ENCODE measurements at places on chromosomes 2 and 18.

GRCh38 chr2:110745048-110745447, 12.7 kb downstream of the ACOXL start:
- DNase-seq, result no peak

DNA sequence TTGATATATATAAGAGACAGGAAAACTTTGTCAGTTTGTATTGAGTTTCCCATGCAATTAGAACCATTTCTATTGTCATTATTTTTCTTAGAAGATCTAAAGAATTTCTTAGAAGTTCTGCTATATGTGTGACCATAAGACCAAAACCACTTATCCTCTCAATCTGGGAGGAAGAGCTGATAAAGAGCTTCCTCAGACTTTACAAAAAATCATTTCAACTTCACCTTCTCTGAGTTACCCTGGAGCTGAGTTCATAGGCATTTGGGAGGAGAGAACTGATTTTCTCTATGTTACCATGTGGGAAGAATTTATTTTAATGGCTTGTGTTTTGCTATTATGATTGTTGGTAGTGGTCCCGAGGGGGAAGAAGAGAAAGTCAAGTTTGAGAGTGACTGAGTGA, 329.3 kb downstream of the GPD2 start:
- no peak for DNase-seq

DNA sequence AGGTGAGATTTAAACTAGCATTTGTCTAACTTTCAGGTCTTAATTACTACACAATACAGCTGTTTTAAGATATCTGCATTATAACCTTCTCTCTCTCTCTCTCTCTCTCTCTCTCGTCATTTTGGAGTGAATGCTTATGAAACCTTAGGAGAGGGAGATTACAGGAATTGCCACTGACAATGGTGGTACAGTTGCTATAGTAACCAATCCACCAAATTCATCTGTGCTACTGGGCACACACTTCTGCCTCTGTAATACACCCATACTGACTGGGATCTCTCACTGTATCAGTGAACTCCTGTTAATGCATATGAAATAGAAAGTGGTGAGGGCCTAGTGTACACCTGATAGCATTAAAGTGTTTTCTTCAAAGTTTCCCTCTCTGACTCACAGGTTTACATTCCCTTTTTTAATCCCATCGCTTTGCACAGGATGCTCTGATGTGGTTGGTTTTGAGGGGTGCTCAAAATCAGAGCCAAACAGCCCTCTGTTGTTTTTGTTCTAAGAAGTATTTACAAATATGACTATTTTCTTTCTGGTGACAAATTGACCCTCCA, 13.1 kb downstream of the KLHL14 start:
- no peak for DNase-seq

DNA sequence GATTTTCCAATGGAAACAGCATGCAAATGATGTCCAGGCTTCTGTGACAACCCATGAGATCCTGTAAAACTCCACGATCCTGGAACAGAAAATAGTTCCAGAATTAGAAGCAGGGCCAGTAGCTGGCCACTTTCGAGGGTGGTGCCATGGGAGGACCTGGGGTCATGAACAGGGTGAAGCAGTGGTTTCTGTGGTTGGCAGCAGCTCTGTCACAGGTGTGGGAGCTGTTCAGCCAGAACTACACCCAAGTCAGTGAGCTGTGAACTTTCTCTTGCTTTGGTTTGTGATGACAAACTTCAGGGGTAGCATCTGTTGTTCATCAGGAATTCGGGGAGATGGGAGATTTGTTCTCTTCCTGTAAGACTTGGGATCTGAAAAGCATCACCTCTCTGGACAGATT, 314.4 kb upstream of the NT5C1B start:
- DNase-seq, result no peak

DNA sequence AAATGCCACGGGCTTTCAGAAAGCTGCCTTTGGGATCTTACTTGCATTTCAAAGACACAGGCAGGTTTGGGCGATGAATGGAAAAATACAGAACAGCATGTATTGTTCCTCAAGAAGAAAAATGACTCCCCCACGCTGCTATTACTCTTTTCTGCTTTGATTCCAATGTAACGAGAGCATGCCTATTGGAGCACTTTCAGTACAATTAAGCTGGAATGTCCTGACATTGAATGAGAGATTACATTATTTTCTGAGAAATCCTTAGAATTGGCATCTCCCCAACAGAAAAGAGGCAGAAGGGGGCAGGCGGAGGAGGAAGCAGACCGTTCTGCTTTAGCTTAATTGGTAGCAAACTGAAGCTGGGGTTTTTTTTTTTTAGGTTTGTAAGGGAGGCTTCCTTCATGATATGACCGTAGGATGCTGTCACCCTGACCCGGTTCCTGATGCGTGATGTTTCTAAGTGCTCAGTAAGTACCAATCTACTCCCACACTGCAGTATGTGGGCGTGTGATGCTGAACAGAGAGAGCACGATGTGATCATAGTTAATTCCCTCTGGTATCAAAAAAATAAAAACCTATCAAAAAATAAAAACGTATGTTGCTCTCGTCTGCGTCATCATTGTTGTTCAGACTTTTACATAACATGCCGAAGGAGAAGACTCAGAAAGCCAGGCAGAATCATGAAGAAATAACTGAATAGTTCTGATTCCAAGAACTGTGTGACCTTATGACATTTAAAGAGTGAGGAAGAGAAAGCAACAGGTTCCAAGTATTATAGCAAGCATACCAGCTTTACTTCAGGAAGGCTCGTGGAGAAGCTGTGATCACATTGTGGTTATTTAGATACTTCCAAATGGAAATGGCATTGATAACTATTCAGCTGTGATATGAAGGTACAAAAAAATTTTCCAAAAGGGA, 40.5 kb downstream of the LONRF2 start:
- DNase-seq, result no peak

GRCh38 chr2:135831180-135831812, 5.7 kb downstream of the LCT start:
- DNase-seq, result no peak

DNA sequence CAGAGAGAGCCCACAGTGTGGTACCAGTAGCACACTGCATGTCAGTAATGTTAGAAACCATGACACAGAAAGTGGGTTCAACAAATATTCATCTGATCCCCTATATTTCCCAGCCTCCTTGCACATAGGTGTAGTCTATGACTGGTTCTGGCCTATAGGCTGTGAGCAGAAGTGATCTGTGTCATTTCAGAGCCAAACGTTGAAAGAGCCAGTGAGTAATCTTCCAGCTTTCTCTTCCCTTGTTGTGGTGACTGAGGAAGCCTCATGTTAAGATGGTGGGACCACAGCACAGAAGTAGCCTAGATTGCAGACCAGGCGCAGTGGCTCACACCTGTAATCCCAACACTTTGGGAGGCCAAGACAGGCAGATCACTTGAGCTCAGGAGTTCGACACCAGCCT, 4.1 kb downstream of the TMEM237 start:
- no peak for DNase-seq

- no peak for DNase-seq
Measured at GRCh38 chr2:61357681-61358080, 113.2 kb downstream of the USP34 start.

- DNase-seq, result no peak
Measured at GRCh38 chr18:14015416-14015815, 100.1 kb upstream of the MC2R start.

- DNase-seq, result no peak
Measured at GRCh38 chr2:223786943-223787342, 50.4 kb downstream of the AP1S3 start.

- DNase-seq, result peak; percentile 86
Measured at GRCh38 chr2:220188031-220188430, 560.6 kb downstream of the SLC4A3 start.

DNA sequence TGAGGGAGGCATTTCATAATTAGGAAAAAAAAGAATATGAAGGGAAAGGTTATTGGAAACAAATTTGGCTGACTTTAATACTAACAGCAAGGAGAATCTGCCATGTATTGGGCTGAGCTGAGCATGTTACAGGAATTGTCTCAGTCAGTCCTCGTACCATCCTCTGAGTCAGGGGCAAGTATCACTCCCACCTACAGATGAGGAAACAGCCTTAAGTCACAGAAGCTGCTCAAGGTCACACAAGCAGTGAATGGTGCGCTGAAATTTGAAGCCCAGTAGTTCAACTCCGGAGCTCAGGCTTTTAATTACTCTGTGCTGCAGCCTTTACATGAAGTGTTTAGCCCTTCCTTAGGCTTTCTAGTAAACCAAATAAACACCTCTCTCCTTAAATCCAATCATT, 17.3 kb downstream of the PROKR1 start:
- DNase-seq, result no peak

DNA sequence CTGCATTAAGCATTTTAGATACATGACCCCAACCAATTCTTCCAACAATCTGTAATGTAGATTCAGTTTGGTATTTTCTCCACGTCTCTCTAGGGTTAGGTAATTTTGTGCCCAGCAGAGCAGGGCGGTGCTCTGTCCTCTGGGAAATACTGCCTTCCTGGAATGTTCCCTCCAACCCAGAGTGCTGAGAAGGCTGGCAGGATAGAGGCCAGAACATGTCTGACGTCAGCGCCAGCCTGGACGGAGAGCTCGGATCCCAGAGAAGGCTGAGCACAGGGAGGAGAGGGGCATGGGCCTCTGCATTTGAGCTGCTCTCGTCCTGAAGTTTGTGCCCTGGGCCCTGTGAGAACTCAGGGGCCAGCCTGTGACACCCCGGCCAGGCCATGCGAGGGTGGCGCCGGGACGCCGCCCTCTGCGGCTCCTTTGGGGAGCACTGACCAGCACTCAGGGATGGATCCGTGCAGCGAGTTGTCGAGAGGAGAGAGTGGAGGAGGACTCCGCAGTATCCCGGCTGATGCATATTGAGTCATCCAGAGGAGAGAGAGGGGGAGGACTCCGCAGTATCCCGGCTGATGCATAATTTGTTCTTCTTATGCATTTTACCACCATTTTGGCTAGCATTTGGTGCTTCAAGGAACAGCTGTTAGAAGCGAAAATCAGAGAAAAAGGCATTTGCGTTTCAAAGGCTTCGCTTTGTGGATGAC, 80.0 kb upstream of the PXDN start:
- DNase-seq, result no peak

GRCh38 chr2:45814951-45815621, 163.6 kb downstream of the PRKCE start:
- no peak for DNase-seq

GRCh38 chr2:176473177-176473576, 203.9 kb downstream of the MTX2 start:
- DNase-seq, result no peak

GRCh38 chr18:27685091-27685490, 491.8 kb downstream of the CDH2 start:
- DNase-seq, result no peak

- no peak for DNase-seq
Measured at GRCh38 chr2:238061315-238062202, 758 bp downstream of the SCLY start.

GRCh38 chr18:54775686-54776085, 52.6 kb upstream of the RAB27B start:
- DNase-seq, result peak; percentile 50

DNA sequence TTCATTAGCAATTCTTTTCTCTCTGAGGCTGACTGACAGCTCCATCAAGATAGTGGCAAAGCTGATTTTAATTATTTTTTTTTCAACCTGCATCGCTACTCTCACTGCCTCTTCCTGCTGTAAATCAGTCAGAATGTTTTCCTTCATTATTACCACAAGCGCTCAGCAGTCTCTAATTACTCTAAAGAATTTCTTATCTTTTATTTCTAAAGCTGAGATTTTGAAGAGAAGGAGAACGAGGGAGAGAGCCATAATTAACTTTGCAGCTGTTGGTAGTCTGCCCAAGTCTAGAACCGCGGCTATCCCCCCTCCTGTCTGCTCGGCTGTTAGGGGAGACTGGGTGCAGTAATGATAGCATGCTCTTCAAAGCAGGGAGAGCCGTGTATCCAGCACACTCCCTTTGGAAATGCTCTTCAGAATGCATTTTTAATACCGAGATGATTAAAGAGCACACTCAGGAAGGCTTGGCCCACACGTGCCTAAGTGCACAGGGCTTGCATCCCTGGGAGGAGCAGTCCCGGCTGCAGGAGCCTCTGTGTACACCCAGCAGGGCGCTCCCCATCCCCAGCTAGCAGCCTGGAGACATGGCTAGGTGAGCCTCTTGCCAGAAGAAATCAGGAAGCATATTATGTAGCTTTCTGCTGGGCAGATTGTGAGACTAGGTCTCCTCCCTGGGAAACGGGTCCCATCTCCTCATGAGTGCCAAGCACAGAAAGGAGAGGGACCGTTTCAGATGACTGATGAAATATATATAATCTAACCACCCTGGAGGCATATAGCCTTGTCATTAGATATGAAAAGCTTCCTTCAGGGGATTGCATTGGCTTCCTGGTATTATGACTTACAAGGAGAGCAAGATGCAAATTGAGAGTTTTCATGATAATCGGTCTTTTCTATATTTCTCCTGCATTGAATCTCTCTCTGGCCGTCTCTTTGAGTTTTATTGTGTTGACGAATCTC, 555.2 kb downstream of the CMPK2 start:
- DNase-seq, result no peak

GRCh38 chr2:216339456-216340279, 32.6 kb downstream of the MARCHF4 start:
- no peak for DNase-seq

DNA sequence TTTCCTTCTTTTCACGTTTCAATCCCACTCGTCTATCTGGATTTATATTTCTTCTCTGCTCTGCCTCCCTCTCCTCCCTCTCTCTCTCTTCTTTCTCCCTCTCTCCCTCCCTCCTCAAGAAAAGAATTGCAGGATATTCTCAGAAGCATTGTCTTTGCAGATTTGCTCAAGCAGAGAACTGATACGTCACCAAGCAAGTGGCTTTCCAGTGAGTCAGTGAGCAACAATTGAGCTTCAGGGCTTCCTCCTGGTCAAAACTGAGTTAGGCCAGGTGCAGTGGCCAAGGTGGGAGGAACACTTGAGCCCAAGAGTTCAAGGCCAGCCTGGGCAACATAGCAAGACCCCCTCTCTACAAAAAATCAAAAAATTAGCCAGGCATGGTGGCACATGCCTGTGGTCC, 151.1 kb downstream of the SMAD2 start:
- DNase-seq, result no peak

GRCh38 chr2:178177066-178177679, 17.1 kb upstream of the OSBPL6 start:
- peak; percentile 29 for DNase-seq

- no peak for DNase-seq
Measured at GRCh38 chr2:27249891-27250651, 12.8 kb downstream of the SLC30A3 start.

- peak; percentile 88 for DNase-seq
Measured at GRCh38 chr2:144357623-144358373, 162.1 kb downstream of the ZEB2 start.

DNA sequence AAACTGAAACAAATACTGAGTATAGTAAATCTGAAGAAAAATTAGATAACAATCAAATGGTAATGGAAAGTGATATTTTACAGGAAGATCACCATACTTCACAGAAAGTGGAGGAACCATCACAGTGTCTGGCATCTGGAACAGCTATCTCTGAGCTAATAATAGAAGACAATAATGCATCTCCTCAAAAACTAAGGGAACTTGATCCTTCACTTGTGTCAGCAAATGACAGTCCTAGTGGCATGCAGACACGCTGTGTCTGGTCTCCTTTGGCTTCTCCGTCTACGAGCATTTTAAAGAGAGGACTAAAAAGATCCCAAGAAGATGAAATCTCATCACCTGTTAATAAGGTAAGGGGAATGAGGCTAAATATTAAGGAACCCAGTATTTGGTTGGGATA, 56.1 kb downstream of the RIF1 start:
- no peak for DNase-seq

GRCh38 chr18:679516-679915, 22.1 kb downstream of the TYMS start:
- DNase-seq, result no peak

Data from AG09309 (cell line).